Small intestine (tissue), 16 donors: ENCODE measurements at places on chromosomes 5 and 9.

DNA sequence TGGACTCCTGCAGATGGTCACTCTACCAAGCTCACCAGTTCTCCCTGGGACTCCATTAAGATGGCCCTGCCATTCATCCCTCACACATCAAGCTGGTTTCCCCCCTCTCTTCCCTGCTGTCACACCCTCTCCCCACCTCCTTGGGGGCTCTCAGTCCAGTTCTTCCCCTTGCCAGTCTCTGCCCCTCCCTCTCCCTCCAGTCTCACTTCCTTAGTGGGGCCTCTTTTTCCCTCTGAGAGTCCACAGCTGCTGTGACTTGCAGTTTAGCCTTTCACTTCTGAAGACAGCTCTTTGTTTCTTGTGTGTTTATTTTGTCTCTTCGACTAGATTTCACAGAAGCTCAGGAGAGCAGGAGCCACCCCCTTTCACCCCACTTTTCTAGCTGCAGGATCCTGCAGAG, 10.5 kb downstream of the DOCK2 start:
- DNase-seq = no peak

- DNase-seq = peak; percentile 11
Measured at GRCh38 chr9:125663127-125663526, 43.9 kb downstream of the MAPKAP1 start.

- DNase-seq = no peak
Measured at GRCh38 chr5:126921241-126922091, 108.9 kb downstream of the MARCHF3 start.

- no peak for DNase-seq
Measured at GRCh38 chr5:147613359-147613758, 103.5 kb upstream of the DPYSL3 start.

DNA sequence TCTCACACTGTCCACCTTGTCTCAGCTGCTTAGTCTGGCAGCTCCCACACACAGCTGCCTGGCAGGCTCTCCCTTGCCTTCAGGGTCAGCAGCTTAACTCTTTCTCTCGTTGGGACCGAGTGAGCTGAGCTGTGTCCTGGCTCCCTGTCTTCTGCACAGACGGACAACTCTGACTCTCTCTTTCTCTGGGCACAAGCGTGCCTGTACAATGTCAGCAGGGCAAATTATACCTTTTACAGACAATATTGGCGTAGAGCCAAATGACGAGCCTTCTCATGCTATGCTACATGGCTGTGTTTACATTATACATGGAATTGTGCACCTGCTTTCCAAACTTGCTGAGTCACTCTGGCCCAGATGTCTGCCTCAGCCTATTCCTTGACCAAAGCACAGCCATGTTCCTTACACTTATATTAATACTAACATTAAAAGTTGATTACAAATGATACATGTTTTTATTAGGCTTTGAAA, 188.6 kb downstream of the CYLC2 start:
- DNase-seq = no peak

DNA sequence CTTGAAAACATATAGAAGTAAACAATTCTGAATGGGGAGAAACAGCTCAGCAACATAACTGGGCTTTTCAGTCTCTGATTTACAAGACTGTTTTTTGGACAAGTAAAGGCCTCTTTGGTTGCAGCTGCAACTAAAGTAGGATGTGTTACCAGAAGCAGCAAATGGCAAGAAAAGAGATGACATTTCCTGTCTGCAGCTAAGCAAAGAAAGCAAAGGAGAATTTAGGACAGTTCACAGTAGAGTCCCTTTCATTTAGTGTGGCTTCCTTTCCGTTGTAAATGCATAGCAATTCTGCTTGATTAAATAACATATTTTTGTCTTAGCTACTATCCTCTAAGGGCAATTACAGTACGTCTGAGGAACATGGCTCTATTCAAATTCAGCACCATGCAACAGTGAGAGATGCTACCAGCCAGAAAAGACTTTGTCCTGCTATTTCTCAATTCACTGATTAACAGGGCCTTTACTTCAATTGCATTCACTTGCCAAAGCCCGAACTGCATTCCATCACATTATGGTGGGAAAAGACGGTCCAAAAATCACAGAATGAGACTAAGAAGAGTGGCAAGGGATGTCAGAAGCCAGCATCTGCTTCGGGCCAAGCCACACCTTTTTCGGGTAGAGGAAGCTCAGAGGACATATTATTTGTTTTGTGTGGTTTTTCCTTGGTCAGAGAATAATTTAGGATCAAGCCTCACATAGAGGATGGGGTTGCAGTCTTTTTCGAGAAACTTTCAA, 107.7 kb downstream of the SEMA6A start:
- no peak for DNase-seq

- DNase-seq = peak; percentile 71
Measured at GRCh38 chr5:6745706-6746222, 32.5 kb downstream of the TENT4A start.

DNA sequence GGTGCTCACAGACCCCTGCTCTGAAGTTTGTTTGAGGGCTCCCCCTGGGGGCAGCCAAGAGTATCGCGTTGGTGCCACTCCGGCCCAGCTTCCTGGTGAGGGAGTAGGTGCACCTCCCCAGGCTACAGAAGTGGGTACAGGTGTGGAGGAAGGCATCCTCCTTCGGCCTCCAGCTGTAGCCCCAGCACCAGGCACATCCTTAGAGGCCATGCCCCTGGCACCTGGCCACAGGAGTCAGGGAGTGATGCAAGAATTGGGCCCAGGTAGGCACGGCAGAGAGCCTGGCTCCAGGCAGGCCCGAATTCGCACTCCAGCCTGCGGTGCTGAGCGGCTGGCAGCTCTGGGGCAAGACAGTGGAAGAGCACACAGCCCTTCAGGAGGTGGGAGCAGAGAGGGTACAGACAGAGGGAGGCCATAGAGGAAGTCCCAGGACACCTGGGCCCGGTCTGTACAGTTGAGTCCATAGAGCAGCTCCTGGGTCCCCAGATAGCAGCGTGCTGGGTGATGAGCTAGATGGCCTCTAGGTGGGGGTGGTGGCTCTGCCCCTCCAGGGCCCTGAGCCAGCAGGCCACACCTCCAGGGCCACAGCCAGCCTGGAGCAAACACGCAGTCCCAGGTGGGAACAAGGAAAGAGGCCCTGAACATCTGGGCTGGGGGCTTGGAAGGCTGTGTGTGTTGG, 2.4 kb downstream of the SAPCD2 start:
- peak; percentile 90 for DNase-seq

GRCh38 chr5:14745753-14746152, 81.2 kb downstream of the OTULIN start:
- DNase-seq = no peak

GRCh38 chr5:141260458-141261237, 15.5 kb downstream of the PCDHB15 start:
- no peak for DNase-seq

DNA sequence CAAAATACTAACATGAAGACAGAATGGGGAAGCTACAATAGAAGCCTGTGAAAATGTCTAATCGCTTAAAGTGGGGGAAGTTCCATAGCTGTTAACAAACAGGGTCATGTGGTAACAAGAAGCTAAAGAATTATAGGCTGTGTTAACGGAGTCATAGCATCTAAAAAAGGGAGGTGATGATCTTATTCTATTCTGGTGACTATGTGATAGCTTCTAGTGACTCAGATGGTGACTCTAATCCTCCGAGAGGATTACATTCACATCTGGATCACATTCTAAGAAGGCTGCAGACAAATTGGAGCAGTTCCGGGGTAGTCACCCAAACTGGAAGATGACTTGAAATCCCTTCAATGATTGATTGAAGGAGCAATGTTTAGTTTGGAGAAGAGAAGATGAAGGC, 142.1 kb downstream of the LIFR start:
- DNase-seq = no peak

GRCh38 chr5:121862801-121863200, 11.1 kb downstream of the FTMT start:
- DNase-seq = no peak

GRCh38 chr5:135315386-135315785, 83.6 kb downstream of the MACROH2A1 start:
- DNase-seq = no peak

- DNase-seq = peak; percentile 100
Measured at GRCh38 chr5:134506054-134507039, 19.1 kb upstream of the JADE2 start.

DNA sequence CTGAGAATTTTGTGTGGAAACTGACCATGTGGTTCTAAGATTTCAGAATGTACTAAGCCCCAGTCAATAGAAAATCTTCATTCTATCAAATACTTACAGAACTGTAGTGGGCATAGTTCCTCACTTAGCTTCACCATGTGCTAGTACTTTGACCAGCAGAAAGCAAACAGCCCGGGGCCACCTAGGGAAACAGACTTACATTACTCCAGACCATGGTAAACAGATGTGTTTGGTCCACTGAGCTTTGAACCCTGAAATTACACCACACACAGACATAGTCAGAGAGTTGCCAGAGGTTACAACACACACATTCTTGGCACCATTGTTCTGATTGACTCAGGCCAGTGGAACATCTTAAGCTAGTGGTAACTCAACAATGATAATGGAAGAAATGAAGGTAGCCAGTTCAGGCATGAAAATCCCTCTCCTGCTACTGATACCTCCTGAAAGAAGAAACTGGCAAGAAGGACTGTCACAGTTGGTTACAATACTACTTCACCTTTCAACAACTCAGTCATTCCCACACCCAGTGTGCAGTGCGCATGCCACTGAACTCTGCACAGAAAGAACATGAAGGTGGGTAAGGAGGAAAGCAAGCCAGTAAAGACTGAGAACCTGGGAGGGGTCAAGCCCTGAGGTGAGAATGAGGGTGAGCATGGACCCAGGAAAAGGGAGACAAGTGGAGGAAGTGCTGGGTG, 18.7 kb upstream of the LECT2 start:
- peak; percentile 73 for DNase-seq

DNA sequence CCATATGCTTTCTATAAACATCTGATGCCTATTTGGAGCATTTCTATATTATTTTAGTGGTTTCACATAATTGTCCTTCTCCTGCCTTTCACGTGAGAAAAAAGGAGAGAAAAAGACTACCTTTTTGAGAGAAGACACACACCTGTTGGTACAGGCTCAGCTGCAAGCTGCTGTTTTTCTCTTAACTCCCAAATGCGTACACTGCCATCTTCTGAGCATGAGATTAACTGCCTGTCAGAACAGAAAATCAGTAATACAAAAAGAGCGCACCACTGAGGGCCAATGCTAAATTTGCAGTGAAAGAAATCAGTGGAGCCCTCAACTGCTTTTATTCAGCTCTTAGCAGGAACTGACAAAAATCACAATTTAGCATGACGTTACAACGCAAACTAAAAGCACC, 54.9 kb downstream of the WDR41 start:
- peak; percentile 7 for DNase-seq

DNA sequence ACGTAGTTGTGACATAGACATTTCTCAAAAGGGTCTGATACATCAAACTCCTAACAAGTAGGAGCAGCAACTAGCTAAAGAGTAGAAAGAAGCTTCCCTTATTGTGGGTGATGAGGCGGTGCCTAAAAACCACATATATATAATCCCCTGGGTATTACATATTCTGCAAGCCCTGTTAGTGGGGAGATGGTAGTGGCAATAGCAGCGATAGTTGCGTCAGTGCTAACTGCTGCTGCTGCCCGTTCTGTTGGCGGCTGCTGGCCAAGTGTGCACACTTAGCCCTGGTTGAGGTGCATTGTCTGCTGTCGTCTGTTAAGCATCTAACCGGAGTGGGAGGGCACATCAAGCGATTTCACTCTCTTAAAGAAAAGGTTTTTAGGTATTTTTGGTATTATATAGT, 35.8 kb downstream of the VLDLR start:
- no peak for DNase-seq

- peak; percentile 68 for DNase-seq
Measured at GRCh38 chr5:1111241-1111726, 579 bp downstream of the SLC12A7 start.

- no peak for DNase-seq
Measured at GRCh38 chr5:135942202-135942771, 12.5 kb downstream of the LECT2 start.

DNA sequence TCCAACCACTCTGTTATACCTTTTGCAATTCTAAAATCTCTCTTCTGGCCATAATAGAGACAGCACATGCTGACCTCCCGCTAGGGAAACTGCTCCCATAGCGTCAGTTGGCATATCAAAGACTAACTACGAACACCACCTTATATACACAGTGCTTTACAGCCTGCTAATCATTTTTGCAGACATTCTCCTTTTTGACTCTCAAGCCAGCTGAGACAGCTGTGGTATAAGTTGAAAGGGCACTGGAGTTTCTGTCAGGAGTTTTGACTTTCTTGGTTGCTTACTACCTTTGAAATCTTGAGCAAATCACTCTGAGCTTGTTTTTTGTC, 160.2 kb upstream of the TBCA start:
- no peak for DNase-seq

DNA sequence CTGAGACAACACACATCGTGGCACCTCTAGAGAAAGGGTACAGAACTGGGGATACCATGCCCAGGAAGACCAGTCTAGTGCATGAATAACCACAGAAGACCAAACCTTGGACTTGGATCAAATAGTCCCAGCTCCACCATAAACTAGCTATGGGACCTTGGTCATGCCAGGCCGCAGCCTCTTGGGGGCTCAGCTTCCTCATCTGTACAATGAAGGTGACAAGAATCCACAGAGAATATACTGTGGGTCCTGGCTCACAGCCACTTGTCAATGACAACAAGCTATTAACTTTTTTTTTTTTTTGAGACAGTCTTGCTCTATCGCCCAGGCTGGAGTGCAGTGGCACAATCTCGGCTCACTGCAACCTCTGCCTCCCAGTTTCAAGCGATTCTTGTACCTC, 3.9 kb downstream of the KYAT1 start:
- peak; percentile 26 for DNase-seq

GRCh38 chr9:134983074-134983473, 65.4 kb upstream of the FCN1 start:
- DNase-seq = no peak

DNA sequence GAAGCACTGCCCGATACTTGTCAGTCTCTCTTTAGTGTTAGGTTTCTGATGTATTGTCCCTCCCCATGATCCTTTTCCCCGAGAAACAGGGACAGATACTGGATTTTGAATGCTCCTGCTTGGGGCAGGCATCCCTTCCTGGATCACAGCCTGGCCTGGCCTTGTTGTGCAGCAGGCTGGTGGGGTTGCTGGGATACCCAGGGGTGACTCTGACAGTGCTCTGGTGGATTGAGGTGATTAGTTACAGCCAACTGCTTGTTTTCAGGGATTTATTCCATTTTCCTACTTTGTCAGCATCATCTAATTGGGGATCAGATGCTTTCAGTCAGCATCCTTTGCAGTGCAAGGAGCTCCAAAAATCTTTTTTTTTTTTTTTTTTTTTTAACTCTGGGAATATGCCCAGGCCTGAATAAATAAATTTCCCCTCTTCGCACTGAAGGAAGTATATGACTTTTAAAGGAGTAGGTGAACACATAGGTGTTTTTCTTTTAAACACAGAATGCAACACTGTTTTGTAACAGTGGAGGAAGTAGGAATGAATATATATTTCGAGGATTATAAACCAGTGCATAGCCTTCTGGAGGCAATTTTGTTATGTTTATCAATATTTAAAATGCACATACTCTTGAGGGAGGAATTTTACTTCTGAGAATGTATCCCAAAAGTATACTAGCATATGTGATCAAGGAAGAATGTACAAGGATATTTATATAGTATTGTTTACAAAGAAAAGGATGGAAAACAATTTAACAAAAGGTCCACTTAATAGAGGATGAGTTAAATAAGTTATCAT, 127.3 kb upstream of the ELL2 start:
- no peak for DNase-seq
